Activated B cell treated with CpG ODN at 0.5 μM for 24 hours (primary cell): ENCODE measurements at places on chromosomes 12 and 14. TPM values are rescaled to one million over a fixed set of nuclear protein-coding genes. Genes with fewer than 3 reads are reported as not detected.

DNA sequence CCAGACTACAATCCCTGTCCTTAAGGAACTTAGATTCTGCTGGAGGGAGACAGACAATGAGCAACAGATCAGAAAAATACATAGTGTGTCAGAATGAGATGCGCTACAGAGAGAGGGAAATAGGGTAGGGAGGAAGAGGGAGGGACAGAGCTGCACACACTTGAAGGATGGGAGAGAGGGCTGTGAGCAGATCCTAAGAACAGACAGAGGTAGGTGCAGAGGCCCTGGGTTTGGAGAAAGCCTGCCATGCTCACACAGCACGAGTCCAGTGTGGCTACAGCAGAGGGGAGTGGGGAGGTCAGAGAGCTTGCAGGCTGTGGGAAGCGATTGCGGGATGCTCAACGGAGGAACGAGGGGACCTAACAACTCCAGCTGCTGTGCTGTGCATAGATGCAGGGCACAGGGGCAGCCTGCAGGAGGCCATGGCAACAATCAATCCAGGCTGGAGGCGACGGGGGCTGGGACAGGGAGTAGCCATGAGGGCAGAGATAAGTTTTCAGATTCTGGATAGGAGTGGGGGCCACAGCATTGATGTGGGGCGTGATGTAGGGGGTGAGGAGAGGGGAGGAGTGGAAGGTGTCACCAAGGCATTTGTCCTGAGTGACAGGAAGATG is 20.7 kb downstream of the FAIM2 start:
- H3K27ac ChIP-seq, result peak overlapping the region; percentile 10
- H3K4me3 ChIP-seq, result no peak overlapping the region
- peaks cover 21% of the 10 kb centered on the region for H3K27me3 ChIP-seq

DNA sequence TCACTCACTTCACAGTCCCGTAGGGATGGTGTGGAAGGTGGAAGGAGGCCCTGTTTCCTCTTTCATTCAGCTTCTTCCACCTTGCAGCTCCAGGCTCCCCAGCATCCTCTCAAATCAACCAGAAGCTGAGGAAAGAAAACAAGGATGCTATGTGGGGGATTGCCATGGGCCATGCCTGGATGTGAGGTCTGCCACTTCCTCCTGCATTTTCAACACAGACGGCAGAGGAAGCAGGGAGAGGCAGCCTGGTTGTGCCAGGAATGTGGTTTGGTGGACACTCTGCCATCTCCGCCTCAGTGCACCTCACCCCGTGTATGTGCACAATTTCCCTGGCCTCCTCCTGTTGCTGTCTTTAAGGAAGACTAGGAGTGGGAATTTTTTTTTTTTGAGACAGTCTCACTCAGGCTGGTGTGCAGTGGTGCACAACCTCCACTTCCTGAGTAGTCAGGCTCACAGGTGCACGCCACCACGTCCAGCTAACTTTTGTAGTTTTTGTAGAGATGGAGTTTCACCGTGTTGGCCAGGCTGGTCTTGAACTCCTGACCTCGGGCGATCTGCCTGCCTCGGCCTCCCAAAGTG is 99.2 kb downstream of the SLC15A4 start:
- no peaks in the 10 kb centered on the region for H3K36me3 ChIP-seq
- no peak for DNase-seq
- H3K27me3 ChIP-seq, result peaks cover 18% of the 10 kb centered on the region
- peaks cover 9% of the 10 kb centered on the region for H3K4me1 ChIP-seq
- no peak overlapping the region for H3K4me3 ChIP-seq

DNA sequence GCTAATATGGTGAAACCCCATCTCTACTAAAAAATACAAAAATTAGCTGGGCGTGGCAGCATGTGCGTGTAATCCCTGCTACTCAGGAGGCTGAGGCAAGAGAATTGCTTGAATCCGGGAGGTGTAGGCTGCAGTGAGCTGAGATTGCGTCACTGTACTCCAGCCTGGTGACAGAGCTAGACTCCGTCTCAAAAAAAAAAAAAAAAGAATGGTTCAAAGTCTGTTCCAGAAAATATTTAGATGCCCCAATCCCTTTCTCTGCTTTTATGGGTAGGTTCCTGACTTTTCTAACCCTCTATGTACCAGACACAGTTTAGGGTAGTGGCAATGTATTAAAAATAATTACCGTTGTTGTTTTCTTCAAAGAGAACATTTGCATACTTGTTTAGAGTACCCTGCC is 161.4 kb downstream of the STXBP6 start:
- no peak for DNase-seq
- H3K27ac ChIP-seq, result no peak overlapping the region
- H3K4me3 ChIP-seq, result no peak overlapping the region
- no peaks in the 10 kb centered on the region for H3K4me1 ChIP-seq

GRCh38 chr12:57191410-57191809 is 25.2 kb upstream of the NXPH4 start:
- no peaks in the 10 kb centered on the region for H3K4me1 ChIP-seq
- H3K27me3 ChIP-seq, result no peaks in the 10 kb centered on the region
- DNase-seq, result no peak
- no peak overlapping the region for H3K4me3 ChIP-seq
- H3K27ac ChIP-seq, result no peak overlapping the region

GRCh38 chr12:54865683-54866324 is 11.5 kb downstream of the MUCL1 start:
- no peaks in the 10 kb centered on the region for H3K36me3 ChIP-seq
- H3K27ac ChIP-seq, result no peak overlapping the region
- no peak for DNase-seq

Gene TAS2R50
- total RNA-seq, result 1.0 and 1.2 TPM in 2 replicates

Gene MSRB3
- not detected in 2 replicates for total RNA-seq

GRCh38 chr12:53058674-53059433 is 9.0 kb downstream of the TNS2 start:
- H3K27ac ChIP-seq, result no peak overlapping the region
- no peak for DNase-seq
- no peak overlapping the region for H3K4me3 ChIP-seq
- H3K36me3 ChIP-seq, result peaks cover 9% of the 10 kb centered on the region
- peaks cover 5% of the 10 kb centered on the region for H3K4me1 ChIP-seq

DNA sequence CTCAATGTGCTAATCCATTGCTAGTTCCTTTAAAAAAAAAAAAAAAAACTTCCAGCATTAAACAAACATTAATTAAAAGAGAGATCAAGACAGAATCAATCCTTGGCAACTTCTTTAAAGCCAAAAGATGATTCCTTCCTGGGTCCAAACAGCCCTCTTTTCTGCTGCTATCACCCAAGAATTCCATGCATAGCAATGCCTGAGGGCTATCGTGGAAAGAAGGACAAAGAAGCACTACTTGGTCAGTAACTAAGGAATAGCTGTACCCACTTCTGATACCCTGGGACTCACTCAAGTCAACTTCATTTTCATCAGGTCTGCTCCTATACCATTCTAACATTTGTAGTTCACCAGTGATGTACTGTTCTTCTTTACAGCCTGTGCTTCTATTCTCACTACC is 51.8 kb downstream of the SLC38A2 start:
- peaks cover 3% of the 10 kb centered on the region for H3K27me3 ChIP-seq
- H3K36me3 ChIP-seq, result peaks cover 2% of the 10 kb centered on the region
- no peaks in the 10 kb centered on the region for H3K4me1 ChIP-seq
- no peak overlapping the region for H3K27ac ChIP-seq

DNA sequence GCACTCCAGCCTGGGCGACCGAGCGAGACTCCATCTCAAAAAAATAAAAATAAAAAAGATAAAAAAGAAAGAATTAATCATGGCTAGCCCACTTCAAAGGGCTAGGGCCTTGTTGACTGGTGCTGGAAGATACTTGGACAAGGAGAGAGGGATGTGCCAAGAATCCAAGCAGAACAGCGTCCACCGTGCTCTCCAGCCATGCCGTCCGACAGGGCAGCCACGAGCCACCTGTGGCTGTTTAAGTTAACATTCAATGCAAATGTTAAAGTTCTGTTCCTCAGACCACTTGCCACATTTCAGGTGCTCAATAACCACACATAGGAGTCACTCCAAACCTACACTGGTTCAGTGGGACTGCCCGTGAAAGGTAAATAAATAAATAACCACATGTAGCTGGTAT is 21.4 kb downstream of the SLC6A13 start:
- no peak overlapping the region for H3K27ac ChIP-seq
- H3K27me3 ChIP-seq, result peaks cover 18% of the 10 kb centered on the region
- H3K4me3 ChIP-seq, result no peak overlapping the region
- H3K36me3 ChIP-seq, result peaks cover 2% of the 10 kb centered on the region
- no peaks in the 10 kb centered on the region for H3K4me1 ChIP-seq

- no peaks in the 10 kb centered on the region for H3K36me3 ChIP-seq
- H3K27ac ChIP-seq, result no peak overlapping the region
- H3K4me3 ChIP-seq, result no peak overlapping the region
- H3K27me3 ChIP-seq, result no peaks in the 10 kb centered on the region
- DNase-seq, result no peak
- H3K4me1 ChIP-seq, result no peaks in the 10 kb centered on the region
Measured at GRCh38 chr12:78120866-78121560, 290.3 kb downstream of the NAV3 start.

GRCh38 chr12:92745856-92746550 is 43.2 kb downstream of the PLEKHG7 start:
- no peak overlapping the region for H3K27ac ChIP-seq
- no peaks in the 10 kb centered on the region for H3K27me3 ChIP-seq
- H3K4me1 ChIP-seq, result no peaks in the 10 kb centered on the region
- no peak overlapping the region for H3K4me3 ChIP-seq

- no peak overlapping the region for H3K27ac ChIP-seq
- no peak for DNase-seq
- no peak overlapping the region for H3K4me3 ChIP-seq
- peaks cover 6% of the 10 kb centered on the region for H3K4me1 ChIP-seq
- H3K36me3 ChIP-seq, result peaks cover 11% of the 10 kb centered on the region
Measured at GRCh38 chr12:68435816-68436215, 103.7 kb upstream of the MDM1 start.

GRCh38 chr12:11981121-11981733 is 89.5 kb upstream of the BCL2L14 start:
- H3K4me3 ChIP-seq, result no peak overlapping the region
- H3K36me3 ChIP-seq, result no peaks in the 10 kb centered on the region
- H3K4me1 ChIP-seq, result peaks cover 18% of the 10 kb centered on the region
- no peaks in the 10 kb centered on the region for H3K27me3 ChIP-seq

GRCh38 chr14:73996731-73997107 is 22.4 kb downstream of the ENTPD5 start:
- H3K27ac ChIP-seq, result no peak overlapping the region
- no peak for DNase-seq
- H3K4me1 ChIP-seq, result no peaks in the 10 kb centered on the region
- peaks cover 5% of the 10 kb centered on the region for H3K36me3 ChIP-seq
- no peak overlapping the region for H3K4me3 ChIP-seq

DNA sequence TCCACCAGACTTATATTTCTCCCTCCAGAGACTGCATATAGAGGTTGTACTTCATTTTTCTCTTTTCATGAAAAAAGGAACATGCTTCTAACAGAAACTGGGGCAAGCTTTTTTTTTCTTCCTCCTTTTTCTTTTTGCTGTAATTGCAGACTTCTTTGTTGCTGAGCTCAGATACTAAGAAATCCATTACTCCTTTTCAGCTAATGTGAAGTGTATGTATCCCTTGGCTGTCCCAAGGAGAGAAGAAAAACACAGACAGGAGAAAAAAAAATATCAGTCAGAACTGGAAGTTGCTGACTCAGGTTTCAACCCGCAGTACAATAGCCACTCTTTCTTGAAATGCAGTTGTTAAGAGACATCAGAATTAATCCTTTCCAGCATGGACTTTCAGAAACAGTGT is 1248.4 kb downstream of the LRFN5 start:
- no peak for DNase-seq
- no peak overlapping the region for H3K4me3 ChIP-seq
- H3K4me1 ChIP-seq, result peaks cover 9% of the 10 kb centered on the region

GRCh38 chr14:75068294-75069120 is 934 bp upstream of the ZC2HC1C start:
- no peak overlapping the region for H3K4me3 ChIP-seq
- H3K36me3 ChIP-seq, result peaks cover 4% of the 10 kb centered on the region
- no peak overlapping the region for H3K27ac ChIP-seq
- no peaks in the 10 kb centered on the region for H3K27me3 ChIP-seq
- peaks cover 11% of the 10 kb centered on the region for H3K4me1 ChIP-seq

Gene KRT83
- total RNA-seq, result not detected in 2 replicates

Gene HCAR3
- not detected in 2 replicates for total RNA-seq

DNA sequence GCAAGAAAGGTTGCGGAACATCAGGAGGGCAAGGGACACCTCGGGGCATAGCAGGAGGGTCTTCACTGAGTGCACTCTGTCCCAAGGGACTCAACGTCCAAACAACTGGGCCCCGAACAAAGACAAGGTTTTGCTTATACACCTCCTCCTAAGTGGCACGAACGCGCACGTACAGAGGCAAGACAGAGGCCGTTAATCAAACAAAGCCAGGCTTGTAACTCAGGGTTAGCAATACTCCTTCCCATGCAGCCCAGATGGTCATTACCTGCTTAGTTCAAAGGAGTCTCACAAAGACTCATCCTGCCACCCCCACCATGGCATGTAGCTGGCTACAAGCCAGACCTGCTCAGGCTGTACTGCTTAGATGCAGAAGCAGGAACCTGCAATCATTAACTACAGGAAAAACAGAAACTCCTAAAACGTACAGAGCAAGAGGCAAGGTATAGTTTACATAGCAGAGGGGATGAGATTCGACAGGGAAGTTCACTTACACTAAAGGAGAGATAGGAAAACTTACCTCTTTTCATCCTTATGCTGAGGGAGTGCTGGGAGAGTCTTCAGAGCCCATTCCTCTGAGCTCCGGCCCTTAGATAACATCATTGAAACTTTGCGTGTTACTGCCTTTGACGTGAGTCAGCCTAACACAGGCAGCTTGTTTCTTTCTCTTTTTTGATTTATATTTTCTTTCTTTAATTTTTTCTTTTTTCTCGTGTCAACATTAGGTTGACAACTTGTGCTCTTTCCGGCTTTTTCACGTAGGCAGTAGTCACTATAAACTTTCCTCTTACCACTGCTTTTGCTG is 1319.1 kb downstream of the TMEM121 start:
- no peaks in the 10 kb centered on the region for H3K27me3 ChIP-seq
- H3K36me3 ChIP-seq, result peaks cover 9% of the 10 kb centered on the region
- DNase-seq, result peak; percentile 42
- H3K4me3 ChIP-seq, result peak overlapping the region; percentile 96
- peaks cover 74% of the 10 kb centered on the region for H3K4me1 ChIP-seq
- peak overlapping the region; percentile 97 for H3K27ac ChIP-seq
